ENCODE measurements at places on chromosomes 13 and 19.

GRCh38 chr19:49491804-49492572 is 4.2 kb upstream of the RPS11 start:
- DNase-seq, result no peak

- no peak for DNase-seq
Measured at GRCh38 chr13:46866150-46866549, 30.7 kb downstream of the HTR2A start.

DNA sequence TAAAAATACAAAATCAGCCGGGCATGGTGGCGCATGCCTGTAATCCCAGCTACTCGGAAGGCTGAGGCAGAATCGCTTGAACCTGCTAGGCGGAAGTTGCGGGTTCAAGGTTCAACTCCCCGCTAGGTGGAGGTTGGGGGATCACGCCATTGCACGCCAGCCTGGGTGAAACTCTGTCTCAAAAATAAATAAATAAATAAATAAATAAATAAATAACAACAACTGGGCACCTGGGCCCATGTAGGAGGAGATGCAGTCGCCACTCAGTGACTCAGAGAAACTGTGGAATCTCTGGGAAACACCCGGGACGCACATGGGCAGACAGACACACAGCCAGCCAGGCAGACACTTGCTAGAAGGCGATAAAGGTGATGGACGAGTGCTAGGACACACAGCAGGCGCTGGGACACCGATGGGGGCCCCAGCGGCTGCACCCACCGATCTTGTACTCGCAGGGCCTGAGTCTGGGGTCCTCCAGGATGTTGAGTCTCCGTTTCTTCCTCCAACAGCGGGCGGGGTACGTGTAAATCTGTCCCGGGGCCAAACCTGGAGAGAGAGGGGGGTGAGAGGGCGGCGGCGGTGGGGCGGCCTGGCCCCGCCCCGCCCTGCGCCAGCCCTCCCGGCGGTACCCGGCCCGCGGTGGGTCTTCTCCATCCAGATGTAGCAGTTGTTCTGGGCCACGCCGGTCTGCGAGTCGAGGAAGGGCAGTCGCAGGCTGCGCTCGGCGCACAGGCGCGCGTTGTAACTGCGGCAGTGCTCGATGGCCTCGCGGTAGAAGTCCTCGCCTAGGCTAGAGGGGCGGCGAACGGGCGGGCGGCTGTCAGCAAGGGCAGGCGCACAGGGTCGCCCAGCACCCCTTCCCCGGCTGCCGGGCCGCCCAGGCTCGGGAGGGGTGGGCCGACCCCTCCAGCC is 1.8 kb downstream of the DPF1 start:
- no peak for DNase-seq

GRCh38 chr13:103004661-103005345 is 61.4 kb downstream of the SLC10A2 start:
- no peak for DNase-seq

DNA sequence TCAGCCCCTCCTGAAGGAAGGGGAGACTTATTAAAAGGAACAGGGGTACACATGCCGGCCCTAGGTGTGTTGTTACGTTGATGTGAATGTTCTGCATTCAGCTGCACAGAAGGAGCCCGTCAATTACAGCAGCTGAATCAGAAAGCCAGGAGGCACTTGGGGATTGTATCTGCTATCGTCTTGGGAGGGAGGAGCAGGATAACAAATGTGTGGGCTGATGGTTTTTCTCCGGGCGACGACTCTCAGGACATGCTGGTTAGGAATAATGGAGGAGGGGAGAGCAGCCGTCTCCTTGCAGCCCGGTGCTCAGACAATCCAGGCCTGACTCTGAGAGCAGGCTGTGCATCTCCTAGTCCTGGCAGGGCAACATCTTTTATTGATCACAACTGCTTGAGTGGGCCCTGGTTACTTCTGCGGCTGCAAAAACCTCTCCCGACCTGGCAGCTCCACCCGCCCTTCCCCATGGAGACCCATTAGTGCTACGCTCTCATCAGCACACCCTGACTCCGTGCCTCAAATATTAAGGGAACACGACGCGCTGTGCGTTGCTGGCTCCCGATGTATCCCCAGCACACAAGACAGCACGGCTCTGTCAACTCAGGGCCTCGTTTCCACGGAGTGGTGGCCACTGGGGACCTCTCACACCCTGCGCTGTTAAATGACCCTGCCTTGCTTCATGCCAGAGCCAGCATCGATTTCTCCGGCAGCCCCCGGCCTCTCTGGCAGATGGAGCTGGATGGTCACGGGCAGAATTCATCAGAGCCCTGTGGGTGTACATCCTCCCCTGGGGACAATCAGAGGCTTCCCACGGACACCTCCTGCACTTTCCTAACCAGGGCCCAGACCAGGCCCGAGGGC is 25.3 kb downstream of the PEPD start:
- no peak for DNase-seq

- no peak for DNase-seq
Measured at GRCh38 chr19:34193439-34193838, 21.1 kb downstream of the LSM14A start.

DNA sequence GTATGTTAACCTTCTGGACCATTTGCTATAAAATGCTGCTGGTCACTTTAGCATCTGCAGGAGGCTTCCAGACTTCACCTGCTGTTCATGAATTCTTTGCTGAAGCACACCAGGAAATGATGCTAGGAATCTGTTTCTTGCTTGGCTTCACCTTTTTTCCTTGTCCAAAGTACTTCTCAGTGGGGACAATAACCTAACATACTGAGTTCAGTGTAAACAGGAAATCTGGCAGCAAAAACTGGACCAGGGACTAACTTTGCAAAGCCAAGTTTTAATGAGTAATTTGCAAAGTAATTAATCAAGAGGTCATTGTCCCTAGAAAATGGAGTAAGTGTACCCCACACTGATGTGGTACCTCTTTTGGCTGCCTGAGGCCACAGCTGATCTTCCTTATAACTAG is 128.4 kb downstream of the RXFP2 start:
- no peak for DNase-seq

DNA sequence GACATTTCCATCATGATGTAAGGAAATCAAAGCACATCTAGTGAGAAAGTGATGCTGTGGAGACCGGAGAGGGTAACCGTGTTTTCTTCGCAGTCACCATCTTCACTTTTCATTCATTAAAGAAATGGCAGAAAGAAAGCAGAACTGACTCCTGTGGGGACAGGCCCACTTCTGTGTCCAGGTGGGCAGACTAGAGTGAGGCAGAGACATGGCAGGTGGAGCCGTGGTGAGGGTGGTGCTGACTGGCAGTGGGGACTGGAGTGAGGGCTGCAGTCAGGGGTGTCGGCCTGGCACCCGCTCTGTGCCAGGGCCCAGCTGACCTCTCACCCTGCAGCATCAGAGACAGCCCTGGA is 71.4 kb upstream of the MCF2L start:
- no peak for DNase-seq

DNA sequence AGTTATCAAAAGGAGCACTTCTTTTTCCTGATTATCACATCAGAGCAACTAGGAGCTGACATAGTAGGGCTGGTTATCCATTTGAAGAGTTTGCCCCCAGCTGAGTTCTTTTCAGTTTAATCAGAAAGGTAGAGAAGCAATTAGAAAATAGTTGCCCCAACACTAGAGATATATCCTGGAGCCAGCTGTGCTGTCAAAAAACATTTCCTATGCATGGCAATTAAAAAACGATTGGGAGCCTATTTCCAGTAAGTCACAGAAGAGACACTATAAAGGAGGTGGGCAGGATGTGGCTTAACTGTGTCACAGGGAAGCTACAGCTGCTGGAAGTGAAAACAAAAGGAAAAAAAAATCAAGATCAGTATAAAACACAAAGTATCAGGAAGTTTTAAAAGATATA is 155.7 kb upstream of the SLITRK1 start:
- no peak for DNase-seq

GRCh38 chr19:40322271-40322610 is 26.0 kb downstream of the C19orf47 start:
- DNase-seq, result no peak

- DNase-seq, result peak; percentile 73
Measured at GRCh38 chr19:39506944-39507714, 7.8 kb upstream of the SELENOV start.

- DNase-seq, result no peak
Measured at GRCh38 chr19:19527371-19527656, 1.4 kb upstream of the YJEFN3 start.

DNA sequence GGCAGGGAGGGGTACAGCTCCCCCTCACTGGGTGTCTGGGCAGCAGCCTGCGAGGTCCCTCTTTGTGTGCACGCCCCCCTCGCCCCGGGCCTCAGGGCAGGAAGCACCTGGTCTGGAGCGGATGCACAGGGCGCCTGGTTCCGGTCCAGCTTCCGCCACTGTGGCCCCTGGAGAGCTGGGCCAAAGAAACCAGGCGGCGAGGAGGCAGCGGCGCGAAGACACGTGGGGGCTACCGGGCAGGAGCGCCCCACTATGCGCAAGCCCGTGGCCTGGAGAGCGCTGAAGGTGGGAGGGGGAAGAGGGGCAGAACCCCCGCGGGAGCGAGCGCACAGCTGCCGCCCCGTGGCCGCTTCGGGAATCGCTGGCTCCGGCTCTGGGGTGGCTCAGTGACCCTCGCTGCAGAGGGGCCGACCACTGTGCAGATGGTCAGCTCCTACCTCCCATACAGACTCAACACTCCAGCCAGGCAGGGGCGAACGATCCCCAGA is 1.7 kb upstream of the LYL1 start:
- DNase-seq, result peak; percentile 72

- no peak for DNase-seq
Measured at GRCh38 chr13:83125791-83126190, 756.5 kb downstream of the SLITRK1 start.

- no peak for DNase-seq
Measured at GRCh38 chr13:97913206-97913605, 40.3 kb upstream of the IPO5 start.

- DNase-seq, result peak; percentile 75
Measured at GRCh38 chr19:48391100-48392005, at the start of gene KDELR1. Gene KDELR1 (minus strand): TSS chr19:48391551. CDS start chr19:48391358, 193 bp downstream.

GRCh38 chr13:32737111-32737571 is 150.9 kb downstream of the PDS5B start:
- no peak for DNase-seq

DNA sequence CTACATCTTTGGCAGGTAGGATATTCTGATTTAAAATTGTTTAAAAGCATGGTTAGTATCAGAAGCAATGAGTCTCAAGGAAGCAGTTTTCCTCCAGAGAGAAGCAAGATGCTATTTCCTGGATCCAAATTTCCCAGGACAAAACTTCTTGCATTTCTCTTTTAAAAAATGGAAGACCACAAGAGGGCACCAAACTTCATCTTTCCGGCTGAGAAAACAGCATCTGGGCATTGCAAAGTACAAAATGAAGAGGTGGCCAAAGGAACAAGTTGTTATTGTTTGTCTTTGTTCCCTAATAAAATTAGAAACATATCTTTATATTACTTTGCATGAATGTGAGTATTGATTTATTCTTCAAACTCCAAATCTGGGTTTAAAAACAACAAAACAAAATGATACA is 60.0 kb upstream of the LRCH1 start:
- no peak for DNase-seq

DNA sequence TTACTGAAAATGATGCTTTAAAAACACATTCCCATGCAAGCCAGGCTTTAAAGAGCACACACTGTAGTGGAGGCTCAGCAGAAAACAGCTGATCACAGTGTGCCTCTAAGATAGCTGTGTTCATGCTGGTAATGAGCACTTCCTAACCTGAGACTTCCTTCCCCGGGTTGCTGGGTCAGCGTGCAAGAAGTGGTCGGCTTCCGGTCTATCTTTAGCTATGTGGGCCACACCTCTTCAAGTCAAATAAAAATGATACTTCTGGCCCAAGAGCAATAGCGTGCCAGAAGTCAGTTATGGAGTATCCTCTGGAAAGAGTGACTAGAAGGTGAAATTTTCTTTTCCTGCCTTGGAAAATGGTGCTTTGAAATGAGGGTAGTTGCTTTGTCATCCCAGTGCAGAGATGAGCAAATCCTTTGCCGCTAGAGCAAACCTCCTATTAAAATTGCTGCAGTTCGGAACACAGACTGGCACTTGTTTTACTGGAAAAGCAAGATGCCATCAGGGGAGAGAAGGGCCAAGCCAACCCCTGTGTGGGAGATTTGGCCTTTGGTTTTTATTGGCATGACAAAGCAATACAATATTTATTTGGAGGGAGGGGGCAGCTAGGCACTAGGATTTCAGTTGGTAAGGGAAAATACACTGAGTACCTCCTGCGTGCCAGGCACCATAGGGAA is 64.2 kb downstream of the ARHGAP35 start:
- no peak for DNase-seq

DNA sequence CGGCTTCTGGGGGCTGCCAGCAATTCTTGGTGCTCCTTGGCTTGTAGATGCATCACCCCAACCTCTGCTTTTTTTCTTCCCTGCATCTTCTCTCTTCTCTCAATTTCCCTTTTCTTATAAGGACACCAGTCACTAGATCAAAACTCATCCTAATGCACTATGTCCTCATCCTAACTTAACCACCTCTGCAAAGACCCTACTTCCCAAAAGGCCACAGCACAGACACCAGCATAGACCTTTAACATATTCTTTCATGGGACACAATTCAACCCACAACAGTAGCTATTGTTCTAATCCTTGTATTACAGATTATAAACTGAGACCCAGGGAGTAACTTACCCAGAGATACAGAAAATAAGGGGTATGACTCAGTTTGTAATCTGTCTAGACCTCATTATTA is 47.0 kb downstream of the RUBCNL start:
- DNase-seq, result no peak

GRCh38 chr13:76921516-76921915 is 26.8 kb upstream of the ACOD1 start:
- no peak for DNase-seq

- DNase-seq, result no peak
Measured at GRCh38 chr13:33079960-33080359, 63.7 kb downstream of the KL start.

- no peak for DNase-seq
Measured at GRCh38 chr19:38666663-38667511, 19.4 kb downstream of the ACTN4 start.

- no peak for DNase-seq
Measured at GRCh38 chr13:52615134-52615801, 27.0 kb upstream of the HNRNPA1L2 start.

- no peak for DNase-seq
Measured at GRCh38 chr19:6092329-6093286, 17.7 kb downstream of the RFX2 start.

DNA sequence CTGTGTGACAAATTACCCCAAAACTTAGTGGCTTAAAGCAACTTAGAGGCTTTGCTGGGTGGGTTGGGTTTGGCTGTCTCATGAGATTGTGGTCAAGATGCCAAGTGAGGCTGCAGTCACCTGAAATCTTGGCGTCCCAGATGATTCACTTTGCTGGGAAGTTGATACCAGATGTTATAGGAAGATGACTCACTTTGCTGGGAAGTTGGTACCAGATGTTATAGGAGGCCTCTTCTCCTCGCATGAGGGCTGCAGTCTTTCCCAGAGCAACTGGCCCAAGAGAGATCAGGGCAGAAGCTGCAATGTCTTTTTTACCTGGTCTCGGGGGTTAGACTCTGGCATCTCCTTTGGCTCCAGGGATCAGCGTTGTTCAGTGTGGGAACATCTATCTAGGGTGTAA is 16.8 kb downstream of the TEX29 start:
- no peak for DNase-seq

DNA sequence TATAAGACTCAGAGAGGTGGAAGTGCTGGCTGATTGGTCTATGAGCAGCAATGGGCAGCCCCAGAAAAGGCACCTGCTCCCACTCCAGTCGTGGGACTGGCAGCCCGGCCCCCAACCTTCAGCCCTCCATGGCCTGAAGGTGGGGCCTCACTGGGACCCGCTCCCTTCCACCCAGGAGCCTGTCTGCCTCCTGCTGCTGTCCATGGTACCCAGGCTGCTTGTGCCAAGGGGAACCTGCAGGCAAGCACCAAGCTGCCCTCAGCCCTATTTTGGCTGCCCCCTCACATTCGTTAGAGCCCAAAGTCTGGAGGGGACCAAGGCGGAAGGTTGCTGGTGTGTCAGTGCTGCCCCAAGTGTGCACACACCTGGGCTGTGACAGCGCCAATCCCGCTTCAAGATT is 2304.9 kb downstream of the PCDH9 start:
- no peak for DNase-seq

Measured in activated T-cell treated with anti-CD3 and anti-CD28 coated beads for 48 hours (primary cell).